Retina (tissue), 1 donor: ENCODE measurements at places on chromosomes 16 and 17.
A peak's percentile ranks its signal among the peaks of the same experiment; 100 is the strongest.

- no peak for DNase-seq
These were observed 708.0 kb upstream of the SOX9 start for GRCh38 chr17:71412803-71413202.

DNA sequence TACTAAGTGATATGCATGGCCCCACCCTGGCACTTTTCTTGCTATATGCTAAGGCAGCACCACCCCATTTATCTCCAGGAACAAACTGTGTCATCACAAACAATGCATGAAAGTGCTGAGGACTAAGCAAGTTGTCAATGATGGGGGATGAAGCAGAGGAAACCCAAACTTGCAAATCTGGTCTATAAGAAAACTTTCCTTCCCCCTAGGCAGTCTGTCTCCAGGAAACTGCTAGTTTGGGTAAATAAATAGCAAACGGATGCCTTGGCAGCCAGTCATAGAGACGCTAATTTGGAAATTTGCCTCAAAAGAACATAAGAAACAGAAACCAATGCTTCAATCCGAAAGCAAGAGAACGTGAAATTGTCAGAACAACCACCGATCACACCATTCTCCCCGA lies 5.6 kb upstream of the HSBP1 start:
- no peak for DNase-seq

DNA sequence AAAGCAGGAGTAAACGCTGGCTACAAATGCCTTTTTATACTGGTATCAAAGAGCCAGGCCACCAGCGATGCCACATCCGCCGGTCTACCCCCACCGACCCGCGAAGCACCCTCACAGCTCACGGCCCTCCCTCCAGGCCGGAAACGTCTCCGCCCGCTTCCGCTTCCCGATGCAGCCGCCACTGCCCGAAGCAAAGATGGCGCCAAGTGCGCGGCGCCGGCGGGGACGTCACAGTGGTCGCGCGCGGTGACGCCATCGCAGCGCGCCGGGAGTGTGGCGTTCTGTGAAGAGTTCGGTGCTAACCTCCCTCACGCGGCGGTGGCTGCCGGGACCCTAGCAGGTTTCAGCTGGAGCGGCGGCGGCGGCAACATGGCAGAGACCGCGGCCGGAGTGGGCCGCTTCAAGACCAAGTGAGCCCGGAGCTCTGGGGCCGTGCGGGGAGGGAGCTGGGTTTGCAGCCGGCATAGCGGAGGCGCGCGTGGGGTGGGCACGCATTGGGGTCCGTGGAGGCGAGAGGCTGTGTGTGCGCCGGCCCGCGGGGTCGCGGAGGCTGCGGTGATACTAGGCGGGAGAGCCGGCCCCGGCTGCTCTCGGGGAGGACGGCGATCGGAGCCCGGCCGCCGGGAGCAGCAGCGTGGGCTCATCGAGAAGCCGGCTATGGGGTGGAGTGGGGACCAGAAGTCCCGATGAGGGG lies at the start of gene TBL3:
TSS of gene TBL3 (plus strand) at position 258 of the 694 bp plus-strand sequence. CDS start at position 370, 112 bp downstream.
- peak; percentile 99 for DNase-seq

- DNase-seq, result no peak
These were observed 45.3 kb downstream of the GLG1 start for GRCh38 chr16:74561626-74562025.

DNA sequence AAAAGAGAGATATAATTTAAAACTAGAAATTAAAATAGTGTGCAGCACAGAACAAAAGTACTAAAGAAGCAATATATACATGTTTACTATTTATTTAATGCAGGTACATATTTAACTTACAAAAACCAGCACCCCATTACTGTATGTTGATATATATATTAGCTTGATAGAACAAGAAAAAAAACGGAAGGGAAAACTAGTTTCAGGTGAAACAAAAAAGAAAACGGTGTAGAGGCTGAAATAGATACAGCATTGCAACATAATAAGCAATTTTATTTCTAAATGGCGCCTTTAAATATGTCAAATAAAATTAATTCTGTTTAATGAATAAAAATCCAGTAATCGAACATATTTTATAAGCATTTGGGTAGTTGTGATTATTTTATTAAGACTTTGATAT lies 3.9 kb downstream of the HNF1B start:
- no peak for DNase-seq

DNA sequence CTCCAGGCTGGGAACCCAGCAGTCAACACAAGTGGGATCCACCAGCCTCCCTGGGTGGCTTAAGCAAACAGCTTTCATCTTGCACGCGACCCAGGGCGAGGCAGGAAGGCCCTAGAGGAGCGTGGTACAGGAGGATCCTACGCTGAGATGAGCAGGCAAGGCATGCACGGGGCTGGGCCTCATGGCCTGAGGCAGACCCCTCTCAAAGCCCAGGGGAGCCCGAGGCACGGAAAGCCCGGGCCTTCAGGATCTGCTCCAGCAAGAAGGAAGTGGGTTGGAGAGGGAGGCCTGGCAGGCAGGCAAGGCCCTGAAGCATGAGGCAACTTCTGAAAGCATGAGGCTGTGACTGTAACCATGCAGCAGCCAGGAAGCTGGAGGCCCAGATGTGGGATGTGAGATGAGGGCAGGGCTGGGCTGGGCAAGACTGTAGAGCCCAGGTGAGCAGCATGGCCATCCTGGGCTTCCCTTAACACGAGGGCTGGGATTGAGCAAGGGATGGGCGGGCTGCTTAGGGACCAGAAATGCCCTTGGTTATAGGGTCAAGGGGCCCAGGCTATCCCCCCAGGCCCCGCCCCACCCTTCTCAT lies 338.7 kb downstream of the C16orf95 start:
- no peak for DNase-seq

DNA sequence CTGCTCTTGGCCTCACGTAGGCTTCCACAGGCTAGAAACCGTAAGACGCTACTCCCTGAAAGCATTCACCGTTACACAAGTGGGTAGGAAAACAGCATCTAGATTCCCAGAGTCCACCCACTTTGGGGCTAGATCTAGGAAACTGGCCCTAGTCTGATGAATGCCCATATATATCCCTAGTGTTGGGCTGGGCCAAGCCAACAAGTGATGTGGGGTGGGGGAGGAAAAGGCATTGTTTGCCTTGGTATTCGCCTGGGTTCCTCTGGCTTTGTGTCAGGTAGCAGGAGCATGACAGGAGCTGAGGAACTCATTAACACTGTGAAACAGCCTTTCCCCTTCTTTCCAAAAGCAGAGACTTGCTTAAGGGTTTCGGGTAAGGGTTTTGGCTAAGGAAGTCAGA lies 112.4 kb downstream of the SMG6 start:
- no peak for DNase-seq

DNA sequence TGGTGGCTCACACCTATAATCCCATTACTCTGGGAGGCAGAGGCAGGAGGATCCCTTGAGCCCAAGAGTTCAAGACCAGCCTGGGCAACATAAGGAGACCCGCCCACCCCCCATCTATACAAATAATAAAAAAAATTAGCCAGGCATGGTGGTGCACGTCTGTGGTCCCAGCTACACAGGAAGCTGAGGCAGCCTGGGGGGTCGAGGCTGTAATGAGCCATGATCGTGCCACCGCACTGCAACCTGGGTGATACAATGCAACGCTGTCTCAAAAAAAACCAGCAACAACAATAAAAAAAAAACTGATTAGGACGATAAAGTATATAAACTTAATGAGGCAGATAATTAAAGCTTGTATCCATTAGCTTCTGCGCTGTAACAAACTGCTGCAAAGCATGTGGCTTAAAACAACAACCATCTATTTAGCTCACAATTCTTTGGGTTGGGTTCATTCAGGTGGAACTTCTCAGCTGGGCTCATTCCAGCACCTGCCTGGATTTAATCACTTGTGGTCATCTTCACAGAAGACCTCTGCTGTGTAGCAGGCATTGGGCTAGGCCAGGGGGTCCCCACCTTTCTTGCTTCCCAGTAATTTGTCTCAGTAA lies 45.8 kb downstream of the LCMT1 start:
- no peak for DNase-seq

DNA sequence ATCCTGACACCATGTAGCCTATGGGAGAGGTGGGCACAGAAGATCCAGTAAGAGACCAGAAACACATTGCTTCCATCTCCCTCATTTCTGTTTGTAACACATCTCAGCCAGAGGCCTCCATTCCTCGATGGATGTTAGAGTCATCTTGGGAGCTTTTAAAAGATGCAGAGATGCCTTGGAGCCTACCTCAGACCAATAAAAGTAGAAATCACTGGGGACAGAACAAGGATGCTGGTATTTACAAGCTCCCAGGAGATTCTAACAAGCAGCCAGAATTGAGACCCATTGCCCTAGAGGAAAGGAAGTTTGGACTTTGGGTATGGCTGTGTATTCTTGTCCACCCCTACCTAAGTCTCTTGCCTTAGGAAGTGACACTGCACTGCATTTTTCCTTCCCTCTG lies 40.8 kb downstream of the HS3ST3A1 start:
- no peak for DNase-seq

DNA sequence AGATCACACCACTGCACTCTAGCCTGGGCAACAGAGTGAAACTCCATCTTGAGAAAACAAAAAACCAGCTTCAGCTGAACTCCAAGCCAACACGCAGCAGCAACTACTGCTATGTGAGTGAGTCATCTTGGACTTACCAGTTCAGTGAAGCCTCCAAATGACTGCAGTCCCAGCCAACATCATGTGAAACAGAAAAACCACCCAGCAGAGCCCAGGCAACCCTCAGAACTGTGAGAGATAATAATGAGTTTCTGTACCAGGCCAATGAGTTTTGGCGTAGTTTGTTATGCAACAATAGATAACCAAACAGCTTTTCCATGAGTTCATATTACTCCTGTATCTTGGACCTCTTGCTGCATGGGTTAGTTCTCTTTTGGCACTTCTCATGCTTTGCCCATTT lies 23.3 kb downstream of the PHF12 start:
- no peak for DNase-seq

GRCh38 chr16:13835935-13836730 lies 83.8 kb upstream of the ERCC4 start:
- no peak for DNase-seq

GRCh38 chr17:32565401-32565800 lies 78.6 kb downstream of the CDK5R1 start:
- no peak for DNase-seq

DNA sequence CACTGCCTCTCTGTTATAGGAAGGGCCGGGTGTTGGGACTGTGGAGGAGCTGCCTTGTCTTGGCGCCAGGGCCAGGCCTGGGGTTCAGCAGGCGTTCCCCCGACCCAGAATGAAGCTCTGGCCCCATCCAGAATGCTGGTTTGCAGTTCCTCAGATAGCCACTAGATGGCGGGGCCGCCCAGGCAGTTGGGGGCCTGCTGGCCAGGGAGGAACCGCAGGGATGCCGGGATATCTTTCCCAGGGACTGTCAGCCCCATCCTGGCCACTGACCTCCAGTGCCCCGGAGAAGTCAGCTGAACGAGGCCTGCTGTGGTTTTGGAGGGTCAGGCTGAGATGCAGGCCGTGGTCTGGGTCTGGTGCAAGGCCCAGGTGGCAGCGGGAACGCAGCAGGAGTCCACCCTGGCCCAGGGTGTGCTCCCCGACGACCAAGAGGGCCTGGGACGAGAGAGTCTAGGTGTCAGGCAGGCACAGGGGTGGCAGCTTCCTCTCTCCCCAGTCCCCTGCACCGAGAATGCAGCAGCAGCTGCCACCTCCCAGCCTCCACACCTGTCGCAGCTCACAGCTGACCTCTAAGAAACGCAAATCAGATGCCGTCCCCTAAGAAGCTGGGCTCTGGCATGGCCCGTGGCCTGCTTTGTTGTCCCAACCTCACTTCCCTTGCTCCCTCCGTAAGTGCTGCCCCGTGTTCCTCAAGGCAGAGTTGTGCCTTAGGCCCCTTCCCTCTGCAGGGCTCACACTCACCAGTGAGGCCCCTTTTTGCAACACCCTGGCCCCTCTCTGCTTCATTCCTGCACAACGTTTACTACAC lies 51.2 kb downstream of the RMI2 start:
- DNase-seq, result peak; percentile 86

DNA sequence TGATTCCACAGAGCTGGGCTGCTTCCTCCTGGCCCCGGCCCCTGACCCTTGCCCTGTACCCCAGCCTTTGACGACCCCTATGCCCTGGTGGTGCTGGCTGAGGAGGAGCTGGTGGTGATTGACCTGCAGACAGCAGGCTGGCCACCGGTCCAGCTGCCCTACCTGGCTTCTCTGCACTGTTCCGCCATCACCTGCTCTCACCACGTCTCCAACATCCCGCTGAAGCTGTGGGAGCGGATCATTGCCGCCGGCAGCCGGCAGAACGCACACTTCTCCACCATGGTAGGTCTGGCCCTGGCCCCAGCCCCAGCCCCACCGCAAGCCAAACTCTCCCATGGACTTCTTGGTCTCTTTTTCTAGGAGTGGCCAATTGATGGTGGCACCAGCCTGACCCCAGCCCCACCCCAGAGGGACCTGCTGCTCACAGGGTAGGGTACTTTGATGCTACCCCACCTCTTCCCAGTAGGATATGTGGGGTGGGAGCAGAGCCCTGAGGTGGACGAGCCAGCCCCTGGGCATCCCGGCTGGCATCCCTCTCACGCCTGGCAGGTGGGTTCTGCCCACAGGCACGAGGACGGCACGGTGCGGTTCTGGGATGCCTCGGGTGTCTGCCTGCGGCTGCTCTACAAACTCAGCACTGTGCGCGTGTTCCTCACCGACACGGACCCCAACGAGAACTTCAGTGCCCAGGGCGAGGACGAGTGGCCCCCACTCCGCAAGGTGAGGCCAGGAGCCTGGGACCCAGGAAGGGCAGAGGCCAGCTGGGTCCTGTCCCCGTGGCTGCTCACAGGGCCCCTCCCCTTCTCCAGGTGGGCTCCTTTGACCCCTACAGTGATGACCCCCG lies 19.0 kb upstream of the MYO15B start:
- DNase-seq, result no peak

DNA sequence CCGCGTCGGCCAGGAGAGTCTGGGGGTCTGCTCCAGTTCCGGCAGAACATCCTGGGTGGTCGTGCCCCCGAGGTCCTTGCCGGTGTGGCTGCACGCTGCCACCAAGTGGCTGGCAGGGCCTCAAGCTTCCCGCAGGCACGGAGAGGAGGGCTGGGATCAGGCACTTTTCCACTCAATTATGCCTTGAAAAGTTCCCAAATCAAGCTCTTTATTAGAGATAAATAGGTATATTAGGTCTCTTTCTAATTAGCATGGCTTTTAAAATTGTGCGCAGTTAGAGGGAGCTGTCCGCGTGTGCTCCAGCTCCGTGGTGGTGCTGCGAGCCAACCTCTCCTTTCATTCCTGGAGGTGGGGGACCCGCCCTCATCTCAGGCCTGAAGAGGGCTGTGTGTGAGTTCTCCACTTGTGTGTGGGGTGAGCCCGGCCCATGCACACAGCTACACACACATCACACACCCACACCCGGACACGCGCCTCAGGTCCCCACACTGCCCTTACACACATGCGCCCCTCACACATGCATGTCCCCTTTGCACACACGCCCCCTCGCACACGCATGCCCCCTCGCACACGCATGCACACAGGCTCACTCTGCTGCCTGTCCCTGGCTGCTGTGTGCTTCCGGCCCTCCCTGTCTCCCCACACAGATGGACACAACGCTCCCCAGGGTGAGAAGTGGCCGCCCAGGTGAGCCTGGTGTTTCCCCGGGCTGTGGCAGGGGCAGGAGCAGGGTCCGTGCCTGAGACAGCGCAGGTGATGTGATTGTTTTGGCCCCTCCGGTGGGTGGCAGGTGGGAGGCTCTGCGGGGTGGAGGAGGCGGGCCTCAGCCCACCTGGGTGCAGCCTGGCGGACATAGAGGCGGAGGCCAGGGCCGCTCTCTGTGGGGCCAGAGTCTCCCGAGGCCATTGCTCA lies 28.8 kb downstream of the CACNA1H start:
- DNase-seq, result peak; percentile 63
